Activated T-cell treated with anti-CD3 and anti-CD28 coated beads, Interleukin-2, amount 50 U/mL, for 4 hours (primary cell): ENCODE measurements at places on chromosomes 6 and 20. TPM values are rescaled to one million over a fixed set of nuclear protein-coding genes. Genes with fewer than 3 reads are reported as not detected.

Gene MUC21
- not detected for total RNA-seq

Gene CCM2L
- total RNA-seq, result not detected

Gene PAK5
- not detected for total RNA-seq

Gene CST4
- total RNA-seq, result not detected

Gene HCRTR2
- total RNA-seq, result not detected

Gene ABCC10
- total RNA-seq, result 30.1 TPM

Gene ZBP1
- total RNA-seq, result 0.27 TPM

Gene SERPINB6
- 14.9 TPM for total RNA-seq

Gene XKR7
- total RNA-seq, result not detected

Gene TGM3
- total RNA-seq, result 0.26 TPM

Gene OTOR
- total RNA-seq, result not detected

Gene SLCO4A1
- total RNA-seq, result 36.5 TPM

Gene ATP9A
- 1.2 TPM for total RNA-seq

Gene DNPH1
- total RNA-seq, result 52.1 TPM

Gene LCA5
- total RNA-seq, result 0.11 TPM

Gene RIPOR2
- total RNA-seq, result 16.8 TPM

Gene SAPCD1
- total RNA-seq, result 12.2 TPM

Gene CCDC170
- total RNA-seq, result not detected

Gene UBE2C
- 10.5 TPM for total RNA-seq

Gene SNAP91
- not detected for total RNA-seq

Gene PRSS16
- total RNA-seq, result 0.15 TPM

Gene CD40
- total RNA-seq, result 7.6 TPM
